GM06990 (cell line): ENCODE measurements at places on chromosomes 3 and 15.

DNA sequence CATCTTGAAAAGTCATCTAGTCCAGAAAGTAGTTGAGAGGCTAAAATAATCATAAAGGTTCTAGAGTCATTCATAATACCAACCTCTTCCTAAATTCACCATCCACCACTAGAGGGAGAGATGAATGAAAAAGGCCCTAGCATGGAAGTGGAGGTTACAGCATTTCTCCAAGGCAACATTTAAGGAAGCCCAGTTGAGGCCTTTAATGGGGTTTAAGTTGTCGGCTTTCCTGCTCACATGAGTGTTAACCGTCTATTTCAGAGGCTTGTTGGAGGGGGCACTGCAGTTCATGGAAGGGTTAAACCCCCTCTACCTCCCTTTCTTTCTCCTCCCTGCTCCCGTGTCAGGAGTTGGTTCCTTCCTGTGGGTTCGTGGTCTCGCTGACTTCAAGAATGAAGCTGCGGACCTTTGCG lies 3.8 kb upstream of the SLCO3A1 start:
- DNase-seq, result no peak

DNA sequence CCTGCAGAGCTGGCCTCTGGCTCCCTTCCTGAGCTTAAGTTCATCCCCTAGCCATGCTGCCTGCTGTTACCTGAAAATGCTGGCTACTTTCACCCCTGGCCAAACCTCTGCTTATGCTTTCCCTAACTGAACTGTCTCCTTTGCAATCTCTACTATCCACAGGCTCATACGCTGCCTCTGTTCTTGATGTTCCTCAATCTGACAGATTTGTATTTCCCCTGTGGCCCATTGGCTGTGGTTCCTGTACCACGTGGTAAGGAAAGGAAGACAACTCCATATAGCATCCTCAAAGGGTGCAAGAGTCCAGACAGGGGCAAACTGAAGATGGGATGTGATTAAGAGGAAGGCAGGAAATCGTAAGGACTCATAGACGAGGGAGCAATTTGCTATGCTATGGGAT lies 33.2 kb downstream of the TGM4 start:
- DNase-seq, result no peak

- no peak for DNase-seq
Observed at GRCh38 chr3:5505163-5505562, 317.7 kb downstream of the EDEM1 start.

DNA sequence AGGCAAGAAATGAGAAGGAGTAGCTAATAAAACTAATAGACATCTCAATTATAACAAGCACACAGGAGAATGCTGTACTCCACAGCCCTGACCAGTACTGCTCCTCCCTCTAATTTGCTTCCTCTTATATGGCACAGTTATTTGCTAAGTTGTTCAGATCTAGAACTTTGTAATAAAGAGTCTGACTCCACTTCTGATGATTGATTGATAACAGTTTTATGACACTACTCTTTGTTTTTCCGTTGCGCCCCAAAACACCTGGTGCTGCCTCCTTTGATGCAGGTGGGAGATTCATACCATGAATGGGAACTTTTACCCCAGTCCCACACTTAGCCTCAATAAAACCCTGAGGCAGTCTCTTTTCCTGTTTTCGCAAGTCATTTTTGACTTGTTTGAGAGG lies 777.7 kb downstream of the GBE1 start:
- DNase-seq, result no peak

- DNase-seq, result no peak
Observed at GRCh38 chr15:49421991-49422390, 1.1 kb upstream of the FGF7 start.

DNA sequence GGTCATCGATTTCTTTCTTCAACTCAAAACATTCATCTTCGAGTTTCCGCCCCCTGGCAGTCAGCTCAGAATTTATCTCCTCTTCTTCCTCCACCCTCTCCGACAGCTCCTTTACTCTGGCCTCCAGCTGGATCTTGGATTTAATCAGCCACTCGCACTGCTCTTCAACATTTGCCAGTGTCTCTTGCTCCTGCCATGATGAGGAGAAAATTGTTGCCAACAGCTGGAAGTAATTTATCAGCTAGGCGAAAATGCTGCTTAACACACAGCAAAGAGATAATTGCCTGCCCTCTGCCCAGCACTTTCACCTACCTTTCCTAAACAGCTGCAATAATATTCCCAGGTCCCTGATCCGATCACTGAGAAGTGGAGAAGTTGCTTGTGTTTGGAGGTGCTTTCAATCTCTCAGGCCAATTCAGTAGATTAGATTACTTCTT lies 69.3 kb downstream of the MYH15 start:
- no peak for DNase-seq

DNA sequence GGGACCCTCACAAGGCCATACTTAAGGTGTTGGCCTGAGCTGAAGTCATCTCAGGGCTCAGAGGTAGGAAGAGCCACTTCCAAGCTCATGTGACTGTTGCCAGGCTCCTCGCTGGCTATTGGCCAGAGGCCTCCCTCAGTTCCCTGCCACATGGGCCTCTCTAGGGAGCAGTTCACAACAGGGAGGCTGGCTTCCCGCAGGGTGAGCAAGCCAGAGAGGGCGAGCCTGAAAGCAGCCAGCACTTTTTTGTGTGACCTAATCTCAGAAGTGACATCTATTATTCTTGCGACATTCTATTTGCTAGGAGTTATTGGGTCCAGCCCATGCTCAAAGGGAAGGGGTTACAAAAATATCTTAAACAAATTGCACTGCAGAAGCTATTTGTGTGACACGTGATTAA lies 201.4 kb downstream of the SSR3 start:
- DNase-seq, result no peak

- DNase-seq, result no peak
Observed at GRCh38 chr15:80835336-80835735, 56.2 kb downstream of the CEMIP start.

GRCh38 chr3:186529201-186529999 lies 14.8 kb downstream of the CRYGS start:
- no peak for DNase-seq

DNA sequence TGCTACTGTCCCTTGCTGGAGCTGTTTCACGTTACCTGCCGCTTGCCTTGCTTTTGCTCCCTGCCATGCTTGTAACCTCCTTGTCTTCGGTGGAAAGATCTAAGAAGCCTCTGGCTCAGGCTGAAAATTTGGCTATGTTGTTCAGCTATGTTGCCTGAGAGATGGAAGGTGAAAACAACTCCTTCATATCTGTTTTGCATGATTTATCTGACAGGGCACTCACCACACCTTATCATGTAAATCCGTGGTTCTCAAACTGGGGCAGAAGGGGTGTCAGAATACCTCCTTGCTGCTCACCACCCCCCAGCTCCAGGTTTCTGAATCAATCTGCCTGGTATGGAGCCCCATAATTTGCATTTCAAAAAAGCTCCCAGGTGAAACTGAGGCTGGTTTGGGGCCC lies 6.5 kb upstream of the CORO2B start:
- no peak for DNase-seq

DNA sequence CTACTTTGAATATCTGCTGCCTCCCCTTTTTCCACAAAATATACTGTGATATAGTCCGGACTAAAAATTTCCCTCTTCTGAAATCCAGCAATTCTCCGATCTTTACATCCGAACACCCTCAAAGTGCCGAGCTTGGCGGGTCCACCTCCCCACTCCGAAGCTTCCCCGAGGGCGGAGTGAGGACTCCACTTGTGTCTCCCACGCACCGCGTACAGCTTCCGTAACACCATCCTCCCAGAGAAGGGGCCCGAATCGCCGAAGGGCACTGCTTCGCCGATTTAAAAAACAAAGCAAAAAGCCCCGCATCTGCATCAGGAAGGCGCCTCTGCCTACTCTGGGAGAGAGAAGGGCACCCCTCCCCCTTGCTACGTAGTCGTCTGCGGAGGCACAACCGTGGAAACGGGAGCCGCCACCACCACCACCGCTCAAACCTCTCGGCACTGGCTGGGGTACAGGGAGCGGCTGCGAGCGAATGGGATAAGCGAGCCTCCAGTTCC lies 551 bp downstream of the NCBP2 start:
- no peak for DNase-seq

DNA sequence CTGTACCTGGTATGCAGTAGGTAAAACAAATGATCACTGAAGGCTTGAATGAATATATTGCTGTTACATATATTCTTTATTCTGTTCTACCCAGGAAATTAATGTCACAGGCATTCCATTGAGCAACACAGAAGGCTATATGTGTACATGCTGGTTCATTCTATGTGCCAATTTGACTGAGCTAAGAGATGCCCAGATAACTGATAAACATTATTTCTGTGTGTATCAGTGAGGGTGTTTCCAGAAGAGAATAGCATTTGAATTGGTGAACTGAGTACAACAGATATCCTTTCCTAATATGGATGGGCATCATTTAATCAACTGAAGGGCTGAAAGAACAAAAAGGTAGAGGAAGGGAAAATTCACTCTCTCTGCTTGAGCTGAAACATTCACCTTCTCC lies 886.8 kb downstream of the FHIT start:
- DNase-seq, result no peak

GRCh38 chr15:101469520-101470288 lies 19.8 kb downstream of the PCSK6 start:
- no peak for DNase-seq

GRCh38 chr15:69417581-69417980 lies 3.4 kb downstream of the KIF23 start:
- DNase-seq, result no peak

- DNase-seq, result peak; percentile 3
Observed at GRCh38 chr3:173529062-173529711, 131.6 kb downstream of the NLGN1 start.

- DNase-seq, result no peak
Observed at GRCh38 chr3:101184111-101184510, 136.3 kb downstream of the IMPG2 start.

- DNase-seq, result no peak
Observed at GRCh38 chr15:93046721-93047120, 42.3 kb downstream of the RGMA start.

- DNase-seq, result no peak
Observed at GRCh38 chr15:88635318-88635717, 3.5 kb upstream of the ISG20 start.

DNA sequence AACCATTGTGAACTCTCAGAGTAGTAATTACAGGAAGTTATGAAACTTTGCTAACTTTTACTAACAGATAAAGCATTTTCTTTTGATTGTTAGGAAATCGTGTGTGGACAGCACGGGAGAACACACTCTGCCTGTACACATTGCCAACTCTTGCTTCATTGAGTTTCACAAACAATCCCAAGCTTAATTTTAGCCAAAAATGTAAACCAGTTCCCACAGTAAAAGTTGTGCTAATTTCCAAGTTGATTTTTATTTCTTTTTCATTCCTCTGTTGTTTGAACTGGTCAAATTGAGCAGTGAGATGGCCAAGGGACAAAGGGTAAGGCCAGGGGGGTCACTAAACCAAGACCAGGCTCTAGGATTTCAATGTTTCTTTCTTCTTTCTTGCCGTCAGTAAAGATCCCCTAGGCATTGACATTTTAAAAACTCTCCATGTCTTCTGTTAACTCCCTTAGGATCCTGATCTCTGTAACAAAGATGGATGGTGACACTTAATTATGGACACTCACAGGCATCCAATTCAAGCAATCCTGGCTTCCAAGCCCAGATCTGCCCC lies 414.9 kb downstream of the RBMS3 start:
- DNase-seq, result no peak

GRCh38 chr3:87228316-87228715 lies 1.2 kb downstream of the CHMP2B start:
- DNase-seq, result no peak

DNA sequence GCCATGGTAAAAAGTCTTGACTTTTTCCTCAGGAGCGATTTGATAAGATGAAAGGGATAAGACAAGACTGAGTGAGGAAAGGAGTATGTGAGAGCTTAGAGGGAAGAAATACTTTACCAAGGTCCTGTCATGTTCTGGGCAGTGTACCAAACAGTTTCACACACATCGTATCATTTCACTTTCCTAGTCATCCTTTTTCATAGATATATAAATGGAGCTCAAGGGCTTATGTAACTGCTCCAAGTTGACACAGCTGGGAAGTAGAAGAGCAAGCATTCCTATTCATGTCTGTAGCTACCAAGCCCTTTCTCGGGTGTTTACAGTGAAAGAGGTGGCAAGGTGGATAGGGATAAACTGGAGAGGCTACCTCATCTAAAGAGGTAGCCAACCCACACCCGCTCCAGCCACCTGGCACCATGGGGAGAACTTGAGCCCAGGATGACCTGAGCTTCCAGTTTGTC lies 57.4 kb downstream of the MRPS25 start:
- DNase-seq, result no peak

DNA sequence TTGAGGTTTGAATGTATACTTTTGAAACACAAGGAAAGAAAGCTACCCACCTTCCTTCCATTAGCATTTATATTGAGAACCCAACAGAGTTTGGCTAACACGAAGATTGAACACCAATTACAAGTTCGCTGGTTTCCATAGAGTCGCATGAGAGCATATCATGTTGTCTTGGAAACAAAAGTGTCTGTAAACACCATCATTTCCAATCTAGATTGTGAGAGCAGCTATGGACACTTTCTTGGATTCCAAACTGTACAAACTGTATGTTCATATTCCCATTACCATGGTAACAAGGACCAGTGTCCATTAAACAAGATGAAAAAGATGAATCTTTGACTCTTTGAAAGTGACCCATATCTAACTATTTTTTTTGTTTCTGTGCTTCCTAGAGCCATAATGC lies 529.9 kb upstream of the ROBO1 start:
- no peak for DNase-seq

DNA sequence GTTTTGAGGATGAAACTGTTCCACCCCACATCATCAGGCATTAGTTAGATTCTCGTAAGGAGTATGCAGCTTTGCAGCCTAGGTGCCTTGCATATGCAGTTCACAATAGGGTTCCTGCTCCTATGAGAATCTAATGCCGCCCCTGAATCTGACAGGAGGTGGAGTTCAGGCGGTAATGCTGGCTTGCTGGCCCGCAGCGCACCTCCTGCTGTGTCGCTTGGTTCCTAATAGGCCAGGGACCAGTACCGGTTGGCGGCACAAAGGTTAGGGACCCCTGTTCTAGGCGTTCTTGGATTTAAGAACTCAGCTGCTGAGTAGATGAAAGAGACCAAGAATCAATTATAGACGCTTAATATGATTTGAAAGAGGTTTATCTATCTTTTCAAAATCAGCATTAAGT lies 595.4 kb downstream of the CADM2 start:
- DNase-seq, result no peak

GRCh38 chr15:62770752-62771151 lies 271.8 kb upstream of the TPM1 start:
- DNase-seq, result no peak

GRCh38 chr15:100734586-100734985 lies 132.2 kb downstream of the ASB7 start:
- no peak for DNase-seq

GRCh38 chr15:95247071-95247984 lies 1016.0 kb downstream of the MCTP2 start:
- no peak for DNase-seq

- DNase-seq, result no peak
Observed at GRCh38 chr3:17744693-17745092, 2.3 kb upstream of the TBC1D5 start.
